Adrenal gland (tissue), 19 donors: ENCODE measurements at places on chromosomes 3 and 15. TPM values are rescaled to one million over a fixed set of nuclear protein-coding genes. Genes with fewer than 3 reads are reported as not detected.

GRCh38 chr15:26103002-26103404 is 239.9 kb upstream of the ATP10A start:
- no peak for DNase-seq

- DNase-seq = no peak
These were observed 58.5 kb downstream of the NEK10 start for GRCh38 chr3:27310688-27311087.

GRCh38 chr3:53155760-53156159 is 5.2 kb upstream of the PRKCD start:
- DNase-seq = peak; percentile 70

DNA sequence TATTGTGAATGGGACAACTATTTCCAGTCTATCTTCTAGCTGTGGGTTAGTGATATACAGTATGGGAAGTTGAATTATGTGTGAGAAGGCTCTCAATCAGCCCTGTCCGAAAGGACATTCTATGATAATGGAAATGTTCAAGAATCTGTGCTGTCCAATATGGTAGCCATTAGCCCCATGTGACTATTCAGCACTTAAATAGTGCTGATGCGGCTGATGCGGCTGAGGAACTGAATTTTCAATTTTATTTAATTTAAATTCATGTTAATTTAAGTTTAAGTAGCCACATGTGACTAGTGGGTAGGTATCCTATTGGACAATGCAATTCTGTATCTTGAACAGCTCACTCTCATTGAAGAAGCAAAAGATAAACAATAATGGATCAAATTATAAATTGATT is 98.5 kb downstream of the MYLK start:
- DNase-seq = no peak

- DNase-seq = no peak
These were observed 52.9 kb upstream of the TBL1XR1 start for GRCh38 chr3:177250151-177250550.

DNA sequence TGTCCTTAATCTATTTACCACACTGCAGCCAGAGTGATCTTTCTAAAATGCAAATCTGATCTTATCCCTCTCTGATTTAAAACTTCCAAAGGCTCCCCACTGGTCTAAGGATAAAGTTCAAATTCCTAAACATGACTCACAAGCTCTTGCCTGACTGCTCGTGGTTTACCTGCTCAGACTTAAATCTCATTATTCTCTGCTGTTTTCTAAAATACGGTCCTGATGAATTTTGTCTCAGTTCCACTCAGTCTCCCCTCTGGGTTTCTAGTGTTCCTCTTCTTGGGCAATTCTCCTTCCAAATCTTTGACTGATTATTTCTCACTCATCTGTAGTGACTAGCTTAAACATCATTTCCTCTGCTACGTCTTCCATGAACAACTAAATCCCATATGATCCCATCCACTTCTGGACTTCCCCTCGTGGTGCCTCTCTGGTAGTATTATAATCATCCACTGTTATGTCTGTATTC is 108.3 kb downstream of the P3H2 start:
- no peak for DNase-seq

DNA sequence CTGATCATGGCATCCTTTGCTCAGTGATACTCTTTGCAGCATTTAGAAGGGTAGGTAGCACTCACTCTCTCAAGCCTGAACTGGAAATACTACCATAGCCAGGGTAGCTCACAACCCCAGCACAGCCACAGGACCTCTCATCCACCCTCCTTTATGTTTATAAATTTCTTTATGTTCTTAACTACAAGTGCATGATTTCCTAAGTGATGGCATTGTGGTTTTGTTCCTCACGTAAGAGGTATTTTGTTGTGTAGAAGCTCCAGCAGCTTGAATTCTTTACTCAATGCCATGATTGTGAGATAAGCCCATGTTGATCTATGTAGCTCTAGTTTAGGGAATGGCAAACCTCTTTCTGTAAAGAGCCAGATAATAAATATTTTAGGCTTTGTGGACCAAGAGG is 7.9 kb upstream of the RTP3 start:
- no peak for DNase-seq

- DNase-seq = peak; percentile 42
These were observed 34.4 kb upstream of the MEIS2 start for GRCh38 chr15:37134699-37135131.

- DNase-seq = no peak
These were observed 33.5 kb upstream of the PPARG start for GRCh38 chr3:12255393-12255792.

DNA sequence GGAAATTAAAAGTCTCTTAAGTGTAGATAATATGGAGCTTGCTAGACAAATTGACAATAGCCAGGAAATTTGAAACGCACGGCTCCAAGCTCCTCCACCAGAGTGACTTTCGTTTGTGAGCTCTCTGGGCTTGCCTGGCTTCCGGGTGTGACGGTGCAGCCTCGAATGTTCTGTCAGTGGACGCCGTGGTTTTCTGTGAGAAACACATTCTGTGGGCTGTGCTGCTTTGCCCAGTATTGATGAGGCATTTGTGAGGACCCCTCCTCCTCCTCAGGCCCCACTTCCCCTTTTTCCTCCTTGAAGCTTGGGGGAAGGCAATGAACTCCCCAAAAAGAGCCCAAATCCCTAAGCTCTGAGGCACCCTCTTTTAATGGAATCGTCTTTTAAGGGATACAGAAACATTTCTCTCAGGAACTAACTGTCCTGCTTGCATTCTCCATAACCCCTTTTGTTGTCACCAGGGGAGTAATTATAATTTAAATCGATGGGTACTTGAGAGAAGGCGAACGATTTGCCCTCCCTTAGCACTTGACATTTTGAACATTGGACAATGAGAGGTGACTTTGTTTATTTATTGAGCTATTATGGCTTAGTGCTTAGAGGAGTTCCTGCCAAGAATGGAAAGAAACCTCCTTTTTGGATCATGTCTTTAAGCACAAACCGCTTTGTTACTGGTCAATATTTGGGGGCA is 40.8 kb downstream of the POLR2M start:
- no peak for DNase-seq

GRCh38 chr3:1506090-1506489 is 413.3 kb downstream of the CNTN6 start:
- DNase-seq = no peak

DNA sequence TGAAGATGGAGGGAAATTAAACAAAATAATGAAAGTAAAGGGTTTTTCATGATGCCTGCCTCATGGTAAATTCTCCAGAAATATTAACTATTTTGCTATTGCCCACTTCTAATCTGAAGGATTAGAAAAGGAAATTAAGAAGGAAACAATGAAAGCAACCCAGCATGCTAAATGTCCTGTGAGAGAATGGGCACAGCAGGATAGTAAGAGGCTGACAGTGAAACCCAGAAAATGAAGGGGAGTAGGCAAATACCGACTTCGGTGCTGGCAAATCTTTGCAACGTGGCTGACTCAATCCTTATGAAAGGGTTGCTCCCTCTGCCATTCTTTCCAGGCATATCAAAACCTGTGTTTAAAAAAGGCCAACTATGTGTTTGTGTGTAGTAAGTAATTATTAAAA is 147.5 kb upstream of the SYNPR start:
- DNase-seq = no peak

DNA sequence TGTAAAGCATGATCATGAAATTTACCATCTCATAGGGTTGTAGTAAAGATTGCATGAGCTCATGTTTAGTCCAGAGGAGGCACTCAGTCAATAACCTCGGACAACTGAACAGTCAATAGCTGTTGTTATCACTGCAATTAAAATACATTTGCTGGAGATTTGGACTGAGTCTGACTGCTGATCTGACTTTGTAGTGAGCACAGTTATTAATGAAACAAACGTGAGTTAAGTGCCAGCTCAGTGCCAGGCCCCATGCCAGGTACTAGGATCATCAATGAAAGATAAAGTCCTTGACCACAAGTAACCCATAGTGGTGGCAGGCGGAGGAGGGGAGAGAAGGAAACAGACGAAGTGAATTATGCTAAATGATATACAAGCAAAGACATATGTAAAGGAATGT is 43.7 kb upstream of the PRICKLE2 start:
- peak; percentile 57 for DNase-seq

DNA sequence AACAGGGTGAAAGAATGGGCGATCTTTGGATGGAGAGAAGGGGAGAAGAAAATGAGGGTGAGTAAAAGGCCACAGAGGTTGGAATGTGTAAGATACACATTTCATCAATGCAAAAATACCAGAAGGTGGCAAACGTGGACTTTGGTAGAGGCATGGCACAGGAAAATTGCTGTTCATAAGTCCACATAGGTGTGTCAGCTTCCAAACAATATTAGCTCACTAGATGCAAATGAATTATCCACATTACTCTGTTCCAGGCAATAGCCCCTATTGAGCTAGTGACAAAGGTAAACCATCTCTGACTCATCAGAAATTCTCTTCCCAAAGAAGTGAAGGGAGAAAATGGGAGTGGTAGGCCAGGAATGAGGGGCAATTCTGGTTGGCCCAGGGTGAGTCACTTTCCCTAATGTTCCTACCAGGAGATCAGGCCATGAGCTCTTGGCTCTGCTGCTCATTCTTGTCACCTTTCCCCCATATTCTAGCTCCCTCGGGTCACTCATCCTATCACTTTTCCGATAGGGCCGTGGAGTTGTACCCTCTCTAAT is 19.9 kb downstream of the ACKR2 start:
- no peak for DNase-seq

- no peak for DNase-seq
These were observed 23.3 kb downstream of the IREB2 start for GRCh38 chr15:78461171-78461888.

DNA sequence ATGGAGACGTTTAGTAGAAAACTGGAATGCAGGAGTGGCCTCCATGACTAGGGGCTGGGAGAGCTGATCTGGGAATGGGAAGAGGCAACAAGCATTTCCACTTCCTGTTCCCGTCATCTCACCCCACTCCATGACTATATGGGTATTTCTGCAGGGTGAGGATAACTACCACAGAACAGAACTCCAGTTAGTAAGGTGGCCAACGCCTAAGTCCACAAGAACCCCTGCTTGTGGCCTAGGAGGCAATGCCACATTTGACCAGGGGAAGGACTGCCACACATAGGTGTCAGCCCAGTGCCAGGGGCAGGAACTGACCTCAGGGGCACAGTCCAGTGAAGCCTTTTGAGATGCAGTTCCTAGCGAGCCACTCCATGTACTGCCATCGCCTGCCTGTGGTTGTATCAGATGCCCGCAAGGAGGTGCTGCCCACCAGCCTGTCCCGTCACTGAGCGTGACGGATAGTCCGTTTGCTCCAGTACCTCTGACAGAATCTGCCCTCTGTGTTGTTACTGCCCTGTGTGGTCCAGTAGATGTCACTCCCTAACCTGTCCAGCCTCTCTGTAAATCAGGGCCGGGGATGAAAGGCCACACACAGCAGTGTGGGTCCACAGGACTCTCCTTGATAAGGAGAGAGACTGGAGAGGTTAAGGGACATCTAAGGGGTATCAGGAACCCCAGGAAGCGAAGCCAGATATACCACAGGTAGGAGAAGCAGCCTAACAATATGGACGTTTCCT is 3.5 kb upstream of the MTFMT start:
- DNase-seq = peak; percentile 31

GRCh38 chr15:33515121-33515520 is 204.4 kb downstream of the RYR3 start:
- no peak for DNase-seq

DNA sequence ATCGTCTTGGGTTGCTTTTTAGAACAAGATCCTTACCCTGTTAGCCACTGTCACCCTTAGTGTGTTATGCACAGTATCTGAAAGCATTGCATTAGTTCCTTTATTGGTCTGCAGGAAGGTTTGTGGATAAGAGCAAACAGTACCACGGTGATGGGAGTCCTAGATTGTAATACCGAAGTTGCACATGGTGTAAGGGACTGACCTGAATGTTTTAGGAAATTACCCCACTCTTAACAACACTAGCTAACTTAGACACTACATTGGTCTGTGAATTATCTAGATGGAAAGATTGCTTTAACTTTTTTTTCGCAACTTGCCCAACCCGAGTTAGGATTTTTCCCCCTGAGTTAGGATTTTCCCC is 1.3 kb downstream of the STT3B start:
- no peak for DNase-seq

DNA sequence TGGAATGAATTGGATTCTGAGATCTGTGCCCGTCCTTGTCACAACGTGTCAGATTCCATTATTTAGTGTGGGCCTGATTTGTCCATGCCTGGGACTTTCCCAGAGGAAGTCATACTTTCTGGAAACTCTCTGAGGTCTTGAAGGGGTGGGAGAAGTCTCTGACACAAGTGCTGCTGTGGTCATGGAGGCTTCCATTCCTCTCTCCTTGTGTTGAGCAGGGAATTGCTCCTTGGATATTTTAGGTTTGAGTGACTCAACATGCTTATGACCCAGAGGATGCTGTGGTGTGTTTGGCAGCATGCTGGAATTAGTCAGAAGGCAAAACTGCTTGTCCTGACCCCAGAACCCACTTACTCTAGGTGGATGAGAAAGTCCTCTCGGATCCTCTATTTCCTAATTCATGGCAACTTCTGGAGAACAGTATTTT is 132.1 kb downstream of the LPP start:
- DNase-seq = peak; percentile 77

Gene CLSTN2
- total RNA-seq = 17.8 TPM

Gene STRA6
- 12.6 TPM for total RNA-seq

Gene CYP1A2
- total RNA-seq = not detected

Gene PLSCR5
- total RNA-seq = not detected

Gene ANKUB1
- total RNA-seq = not detected

Gene NMNAT3
- 4.2 TPM for total RNA-seq

Gene ESYT3
- total RNA-seq = 0.21 TPM

Gene DENND6A
- total RNA-seq = 26.9 TPM

Gene MAP3K13
- total RNA-seq = 53.2 TPM

Gene FHIT
- total RNA-seq = 21.3 TPM

Gene AADAC
- total RNA-seq = 1,013 TPM

Gene GATA2
- total RNA-seq = 6.4 TPM

Gene PLA2G4D
- 0.18 TPM for total RNA-seq

Gene SSUH2
- 0.91 TPM for total RNA-seq

Gene PLS1
- total RNA-seq = 7.4 TPM
